Left renal cortex interstitium (tissue), 4 donors: ENCODE measurements at places on chromosomes 12 and 14.

DNA sequence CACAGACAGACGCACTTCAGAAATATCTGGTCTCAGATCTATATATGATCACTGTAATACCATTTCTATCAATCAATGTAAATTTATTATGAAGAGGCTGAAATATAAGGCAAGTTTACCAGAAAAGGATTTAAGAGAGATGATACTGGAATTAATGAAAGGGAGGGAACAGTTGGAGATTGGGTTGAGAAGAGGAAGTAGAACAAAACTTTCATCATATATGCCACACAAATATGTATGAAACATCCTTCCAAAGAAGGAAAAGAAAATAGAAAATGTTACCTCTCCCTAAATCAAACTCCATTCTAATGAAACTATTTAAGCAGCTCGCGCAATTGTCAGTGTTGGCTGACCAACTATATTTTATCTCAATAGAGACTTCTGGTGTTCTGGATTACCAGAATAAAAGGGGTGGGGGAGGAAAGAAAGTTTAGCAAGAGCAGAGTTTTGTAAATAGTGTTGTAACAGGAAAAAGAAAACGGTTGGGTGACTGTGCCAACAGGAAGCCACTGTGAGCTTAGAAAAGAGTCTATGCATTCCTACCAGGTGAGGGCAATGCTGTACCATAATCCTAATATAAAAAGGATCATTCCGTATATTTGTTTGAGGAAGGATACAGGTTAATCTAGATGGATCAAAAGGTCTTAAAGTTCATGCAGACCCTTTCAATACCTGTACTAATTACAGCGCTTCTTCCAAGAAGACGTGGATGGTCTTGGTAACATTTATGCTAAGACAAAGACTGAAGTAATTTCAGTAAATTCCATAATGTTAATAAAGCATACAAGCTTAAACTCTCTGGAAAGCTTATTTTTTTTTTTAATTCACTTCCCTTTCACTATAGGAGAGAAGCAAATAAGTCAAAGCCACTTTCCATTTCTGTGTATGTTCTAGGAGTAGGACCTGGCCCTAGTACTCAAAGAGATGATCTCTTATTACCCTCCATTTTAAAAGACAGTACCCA is 14.5 kb upstream of the LLPH start:
- DNase-seq, result no peak

DNA sequence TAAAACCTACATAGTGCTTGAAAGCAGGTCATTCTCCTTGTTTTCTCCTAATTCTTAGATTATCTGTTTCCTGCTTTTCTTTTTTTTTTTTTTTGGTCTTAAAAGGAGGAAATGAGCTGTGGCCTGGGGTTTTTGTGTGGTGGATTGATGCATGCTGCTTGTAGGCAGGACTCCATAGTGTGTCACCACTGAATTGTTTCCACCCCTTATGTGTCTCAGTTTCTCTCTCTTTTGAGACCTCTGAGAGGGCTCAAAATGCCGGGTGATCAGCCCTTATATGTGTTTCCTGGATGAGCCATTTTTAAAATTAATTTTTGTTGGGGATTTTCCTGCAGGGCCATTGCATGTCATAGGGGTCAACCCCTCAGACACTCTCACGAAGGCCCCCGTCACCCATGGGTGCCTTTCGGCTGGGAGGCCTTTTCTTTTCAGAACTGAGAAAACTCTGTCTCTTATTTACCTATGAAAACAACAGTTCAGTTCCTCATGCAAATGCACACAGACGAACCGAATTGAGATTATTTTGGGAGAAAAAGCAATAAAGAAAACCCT is 32.0 kb upstream of the LRRK2 start:
- DNase-seq, result no peak

GRCh38 chr12:71447691-71448132 is 8.1 kb downstream of the LGR5 start:
- DNase-seq, result no peak

DNA sequence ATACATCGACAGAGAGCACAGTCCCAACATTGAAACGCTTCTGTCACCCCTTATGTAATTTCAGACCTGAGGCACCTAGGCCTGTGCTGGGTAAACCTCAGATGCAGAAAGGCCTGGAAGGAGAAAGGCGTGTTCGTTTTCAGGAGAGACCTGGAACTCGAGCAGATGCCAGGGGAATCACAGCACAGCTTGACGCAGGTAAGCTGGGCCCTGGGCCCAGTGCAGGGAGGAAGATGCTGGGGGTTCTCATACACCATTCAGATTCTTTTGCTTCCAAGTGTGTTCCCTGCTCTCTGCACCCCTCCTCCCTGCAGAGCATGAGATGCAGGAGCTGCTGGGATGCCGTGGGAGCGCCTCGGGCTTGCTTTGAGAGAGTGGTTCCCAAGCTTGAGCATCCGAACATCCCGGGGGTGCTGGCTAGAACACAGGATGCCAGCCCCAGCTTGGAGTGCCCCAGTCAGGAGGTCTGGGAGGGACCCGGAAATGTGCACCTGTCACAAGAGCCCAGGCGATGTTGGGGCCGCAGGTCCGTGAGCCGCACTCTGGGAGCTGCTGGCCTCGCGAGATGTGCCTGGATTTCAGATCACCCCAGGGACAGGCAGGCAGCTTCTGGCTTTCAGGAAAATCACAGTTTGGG is 35.9 kb downstream of the FZD10 start:
- DNase-seq, result no peak

GRCh38 chr14:96626916-96627315 is 124.7 kb downstream of the PAPOLA start:
- DNase-seq, result no peak
